ENCODE measurements at places on chromosomes 2 and 18. TPM values are rescaled to one million over a fixed set of nuclear protein-coding genes. Genes with fewer than 3 reads are reported as not detected.

Gene FBLN7
- 5.8 TPM for total RNA-seq

Gene VSNL1
- total RNA-seq = 0.36 TPM

Gene PARD6G
- 2.2 TPM for total RNA-seq

Gene HAT1
- 35.4 TPM for total RNA-seq

Gene ZNF521
- 27.5 TPM for total RNA-seq

Gene CACNB4
- 4.3 TPM for total RNA-seq

Gene TMEM200C
- under 0.01 TPM for total RNA-seq

Gene C2orf72
- not detected for total RNA-seq
